ENCODE measurements at places on chromosomes 4 and X. TPM values are rescaled to one million over a fixed set of nuclear protein-coding genes. Genes with fewer than 3 reads are reported as not detected.

The PABPC1L2B gene
- not detected for polyA plus RNA-seq

The PAGE1 gene
- polyA plus RNA-seq = not detected

The GAGE13 gene
- polyA plus RNA-seq = not detected

The PCDH11X gene
- 0.58 TPM for polyA plus RNA-seq

The RBM3 gene
- 300 TPM for polyA plus RNA-seq

DNA sequence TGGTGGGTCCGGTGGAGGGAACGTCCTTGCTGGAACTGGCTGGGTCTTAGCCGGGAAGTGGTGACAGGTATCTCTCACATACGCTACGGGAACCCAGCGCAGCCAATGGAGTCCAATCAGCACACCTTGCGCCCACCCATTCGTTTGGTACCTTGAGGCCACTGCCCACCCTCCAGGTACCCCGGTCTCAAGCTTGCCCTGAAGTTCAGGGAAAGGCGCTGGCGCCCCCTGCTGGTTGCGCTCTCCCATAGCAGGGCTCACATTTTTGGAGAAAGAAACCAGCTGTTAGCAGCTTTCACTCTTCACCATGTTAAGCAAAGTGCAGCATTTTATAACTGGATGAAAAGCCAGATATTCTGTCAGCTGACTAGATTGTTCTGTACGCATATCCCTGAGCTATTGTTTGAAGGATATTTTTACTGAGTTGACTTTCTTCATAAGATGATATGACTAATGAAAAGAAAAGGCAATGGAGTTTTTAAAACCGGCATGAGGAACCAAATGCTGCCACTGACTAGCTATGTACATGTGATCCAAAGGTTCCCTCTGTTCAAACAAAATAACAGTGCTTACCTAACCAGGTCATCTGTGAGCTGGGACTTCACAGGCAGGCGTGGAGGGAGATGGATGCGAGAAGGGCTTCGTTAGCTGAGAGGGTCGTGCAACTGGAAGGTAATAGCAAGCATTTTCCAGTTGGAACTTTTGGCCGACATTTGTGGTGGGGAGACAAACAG is 43.7 kb downstream of the OTOP1 start:
- DNase-seq = no peak

GRCh38 chr4:81494031-81494431 is 22.3 kb upstream of the RASGEF1B start:
- no peak for DNase-seq

DNA sequence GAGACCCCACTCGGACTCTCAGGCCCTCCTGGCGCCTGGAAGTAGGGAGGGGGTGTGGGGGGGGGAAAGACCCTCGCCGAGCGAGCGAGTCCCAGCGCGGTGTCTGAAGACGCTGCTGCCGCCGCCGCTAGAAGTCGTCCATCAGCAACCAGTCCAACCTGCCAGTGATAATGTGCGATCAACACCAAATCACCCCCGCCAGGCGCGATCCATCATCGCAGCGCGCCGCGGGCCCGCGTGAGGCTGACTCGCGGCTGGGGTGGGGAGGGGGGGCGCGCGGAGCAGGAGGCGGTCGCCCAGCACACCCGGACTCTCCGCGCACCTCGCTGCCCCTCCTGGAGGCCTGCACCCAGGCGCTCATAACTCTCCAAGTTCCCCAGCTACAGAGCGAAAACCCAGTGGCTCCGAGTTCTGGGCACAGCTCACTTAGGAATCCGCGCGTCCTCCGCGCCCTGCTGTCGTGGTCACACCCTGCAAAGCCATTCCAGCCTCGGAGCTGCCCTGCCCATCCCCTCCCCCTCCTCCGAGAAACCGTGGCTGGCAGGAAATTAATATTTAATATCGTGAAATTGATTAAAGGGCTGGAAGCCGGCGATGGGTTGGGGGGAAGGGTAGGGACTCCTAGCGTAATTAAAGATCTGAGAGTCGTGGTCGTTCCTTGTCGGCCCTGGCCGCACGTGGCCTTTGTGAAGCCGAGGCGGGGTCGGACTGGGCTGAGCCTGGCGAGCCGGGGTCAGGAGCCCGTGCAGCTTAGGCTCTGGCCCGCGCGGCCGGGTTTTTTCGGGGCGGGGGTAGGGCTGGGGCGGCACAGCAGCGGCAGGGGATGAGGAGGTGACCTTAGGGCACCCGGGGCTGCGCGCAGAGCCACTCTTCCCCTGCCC is 58.1 kb upstream of the BCOR start:
- DNase-seq = no peak

DNA sequence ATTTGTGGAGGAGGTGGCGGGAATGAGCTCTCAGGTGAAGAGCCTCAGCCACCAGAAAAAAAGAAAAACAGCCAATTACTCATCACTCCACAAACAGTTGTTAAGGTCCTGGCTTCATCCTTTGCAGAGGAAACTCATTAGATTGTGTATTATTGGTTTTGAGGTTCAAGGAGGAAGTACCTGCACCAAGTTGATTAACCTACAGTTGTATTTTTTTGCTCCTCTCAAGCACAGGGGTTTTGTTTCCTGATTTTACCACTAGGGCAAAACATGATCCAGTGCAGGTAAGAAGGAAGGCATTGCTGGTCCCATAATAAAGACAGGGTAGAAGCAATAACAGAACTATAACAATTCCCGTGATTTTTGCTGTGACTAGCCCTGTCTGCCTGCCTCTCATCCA is 84.0 kb upstream of the QRFPR start:
- no peak for DNase-seq

DNA sequence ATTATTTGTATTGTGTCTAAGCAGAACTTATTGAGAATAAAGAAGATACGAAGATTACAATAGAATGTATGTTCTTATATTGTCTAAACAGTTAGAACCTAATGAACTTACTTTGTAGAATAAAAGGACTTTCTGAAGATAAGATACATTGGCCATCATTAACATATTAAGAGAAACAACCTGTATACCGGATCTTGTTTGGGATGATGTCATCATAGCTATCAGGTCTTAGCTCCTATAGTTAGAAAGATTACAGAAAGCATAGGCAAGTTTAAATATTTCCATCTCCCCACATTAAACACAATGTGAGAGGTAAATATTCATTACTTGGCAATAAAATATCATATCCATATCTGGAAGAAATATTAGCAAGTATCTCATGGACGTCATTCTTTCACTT is 282.3 kb downstream of the PACRGL start:
- no peak for DNase-seq
